ENCODE measurements at places on chromosomes 5 and 9. TPM values are rescaled to one million over a fixed set of nuclear protein-coding genes. Genes with fewer than 3 reads are reported as not detected.
A peak's percentile ranks its signal among the peaks of the same experiment; 100 is the strongest.

CDX1 gene
- total RNA-seq = not detected

C9orf153 gene
- total RNA-seq = 0.23 TPM

CAMK2A gene
- 1.5 TPM for total RNA-seq

ANKRD34B gene
- total RNA-seq = 0.35 TPM

ORM2 gene
- total RNA-seq = 3.9 TPM

DNA sequence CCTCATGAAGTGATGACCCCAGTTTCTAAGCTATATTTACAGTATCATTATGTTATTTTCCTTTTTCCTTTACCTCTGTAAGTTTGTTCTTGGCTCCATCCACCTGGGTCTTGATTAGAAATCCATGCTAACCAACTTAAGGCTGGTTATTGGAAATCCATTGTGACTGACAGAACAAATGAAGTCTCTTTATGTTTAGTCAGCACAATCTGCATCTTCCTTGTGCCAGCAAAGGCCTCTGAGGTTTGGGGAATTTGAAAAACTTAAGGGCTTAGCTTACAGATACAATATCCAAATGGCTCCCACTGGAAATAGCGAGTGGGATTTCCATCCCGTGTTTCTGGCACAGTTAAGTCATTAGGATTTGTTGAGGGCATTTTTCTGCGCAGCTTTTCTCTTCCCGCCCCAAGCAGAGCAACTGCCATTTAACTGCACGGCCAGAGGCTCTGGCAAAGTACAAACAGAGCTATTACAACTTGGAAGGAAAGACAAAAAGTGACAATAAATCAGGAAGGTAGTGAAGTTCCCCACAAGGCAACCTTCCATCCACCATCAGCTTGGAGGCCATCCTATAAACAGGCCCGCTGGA lies 64.2 kb downstream of the DCP2 start:
- no peak for DNase-seq

DNA sequence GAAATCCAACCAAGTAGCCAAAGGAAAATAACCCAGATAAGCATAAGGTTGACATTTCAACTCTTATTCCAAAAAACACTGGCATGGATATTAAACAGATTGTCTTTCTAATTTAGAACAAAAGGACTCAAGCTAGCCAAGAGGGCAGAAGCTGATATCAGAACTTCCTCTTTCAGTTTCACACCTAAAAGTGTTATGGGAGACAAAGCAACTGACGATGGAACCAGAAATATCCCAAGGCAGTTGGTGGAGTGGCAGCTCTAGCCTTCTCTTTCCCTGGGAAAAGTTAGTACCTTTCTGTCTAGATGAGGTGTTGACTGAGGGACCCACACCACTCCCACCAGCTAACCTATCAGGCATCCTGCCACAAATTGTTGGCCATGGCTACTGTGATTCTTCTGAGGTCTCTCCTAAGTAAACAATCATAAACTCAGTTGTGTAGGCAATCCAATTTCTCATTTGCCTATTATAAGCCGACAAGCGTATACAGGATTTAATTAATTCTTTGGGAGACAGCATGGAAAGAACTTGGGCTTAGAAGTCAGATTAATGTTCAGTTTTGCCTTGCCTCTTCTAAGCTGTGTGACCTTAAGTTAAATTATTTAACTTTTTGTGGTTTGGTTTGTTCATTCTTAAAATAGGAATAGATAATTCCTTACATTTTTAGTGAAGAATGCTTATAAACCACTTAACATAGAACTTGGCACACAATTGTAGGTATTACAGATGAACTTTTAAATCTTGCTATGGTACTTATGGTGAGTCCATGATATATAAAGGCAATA lies 110.9 kb upstream of the ADAMTSL1 start:
- DNase-seq = no peak

DNA sequence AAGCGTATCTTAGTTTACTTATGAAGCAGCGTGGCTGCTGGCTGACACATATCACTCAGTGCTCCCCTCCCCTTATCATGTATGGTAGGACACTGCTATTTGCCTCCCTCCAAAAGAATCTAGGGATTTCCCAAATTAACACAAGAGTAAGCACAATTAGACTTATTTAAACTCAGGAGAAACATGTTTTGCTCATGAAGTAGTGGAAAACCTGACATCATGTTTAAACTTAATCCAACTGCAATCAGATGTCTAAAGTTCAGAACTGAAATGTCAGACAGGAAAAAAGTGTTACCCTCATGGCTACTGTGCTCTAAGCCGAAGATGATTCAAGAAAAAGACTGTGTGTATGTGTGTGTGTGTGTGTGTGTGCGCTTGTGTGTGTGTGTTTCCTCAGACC lies 324.1 kb upstream of the TNC start:
- no peak for DNase-seq

GRCh38 chr9:3741729-3742128 lies 215.9 kb upstream of the RFX3 start:
- no peak for DNase-seq

DNA sequence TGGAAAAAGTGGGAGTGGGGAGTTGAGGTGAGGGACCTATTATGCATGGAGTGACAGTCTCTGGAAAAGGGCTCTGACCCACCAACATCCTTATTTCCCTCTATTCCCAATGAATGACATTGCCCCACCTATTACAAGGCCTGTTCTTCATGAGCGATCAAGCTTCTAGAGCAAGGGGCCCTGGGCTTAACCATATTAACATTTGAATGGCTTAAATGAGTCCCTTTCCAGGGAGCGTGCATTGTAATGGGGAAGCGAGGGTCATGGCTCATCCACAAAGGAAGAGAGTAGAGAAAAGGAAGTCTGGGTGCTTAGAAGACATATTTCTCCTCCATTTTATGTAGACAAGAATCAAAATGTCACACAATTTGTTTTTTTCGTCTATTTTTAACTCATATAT lies 255.5 kb downstream of the CAAP1 start:
- DNase-seq = no peak

DNA sequence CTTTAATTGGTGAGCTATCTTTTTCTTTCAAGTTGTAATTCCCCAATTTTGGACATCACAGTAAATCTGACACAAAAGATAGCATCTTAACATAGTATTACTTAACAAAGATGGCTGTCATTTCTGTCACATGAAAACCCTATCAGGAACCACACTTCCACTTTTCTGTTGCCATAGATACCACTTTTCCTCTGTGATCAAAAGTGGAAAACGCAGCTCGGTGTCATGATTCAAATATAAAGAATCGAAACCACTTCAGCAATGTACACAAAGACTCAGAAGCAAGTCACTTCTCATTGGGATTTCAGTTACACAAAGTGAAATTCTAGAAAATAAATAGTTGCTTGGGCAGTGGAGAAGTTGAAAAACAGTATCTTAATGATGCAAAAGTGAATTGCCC lies 524.9 kb upstream of the ITGA1 start:
- DNase-seq = no peak

DNA sequence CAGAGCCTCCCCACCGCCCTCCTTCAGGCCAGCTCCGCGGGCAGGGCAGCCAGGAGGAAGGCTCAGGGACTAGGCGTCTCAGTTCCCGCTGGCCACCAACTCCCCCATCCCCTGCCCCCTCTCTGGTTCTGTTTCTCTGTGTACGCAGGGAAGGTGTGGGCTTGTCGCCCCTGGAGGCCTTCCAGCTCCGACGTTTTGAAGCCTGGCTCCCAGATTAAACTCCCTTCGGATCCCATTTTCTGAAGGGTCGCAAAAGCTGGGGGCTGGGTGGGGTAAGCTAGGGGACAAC lies 346 bp downstream of the ATOX1 start:
- DNase-seq = peak; percentile 72

GRCh38 chr9:106038266-106039001 lies 344.1 kb downstream of the TMEM38B start:
- no peak for DNase-seq

DNA sequence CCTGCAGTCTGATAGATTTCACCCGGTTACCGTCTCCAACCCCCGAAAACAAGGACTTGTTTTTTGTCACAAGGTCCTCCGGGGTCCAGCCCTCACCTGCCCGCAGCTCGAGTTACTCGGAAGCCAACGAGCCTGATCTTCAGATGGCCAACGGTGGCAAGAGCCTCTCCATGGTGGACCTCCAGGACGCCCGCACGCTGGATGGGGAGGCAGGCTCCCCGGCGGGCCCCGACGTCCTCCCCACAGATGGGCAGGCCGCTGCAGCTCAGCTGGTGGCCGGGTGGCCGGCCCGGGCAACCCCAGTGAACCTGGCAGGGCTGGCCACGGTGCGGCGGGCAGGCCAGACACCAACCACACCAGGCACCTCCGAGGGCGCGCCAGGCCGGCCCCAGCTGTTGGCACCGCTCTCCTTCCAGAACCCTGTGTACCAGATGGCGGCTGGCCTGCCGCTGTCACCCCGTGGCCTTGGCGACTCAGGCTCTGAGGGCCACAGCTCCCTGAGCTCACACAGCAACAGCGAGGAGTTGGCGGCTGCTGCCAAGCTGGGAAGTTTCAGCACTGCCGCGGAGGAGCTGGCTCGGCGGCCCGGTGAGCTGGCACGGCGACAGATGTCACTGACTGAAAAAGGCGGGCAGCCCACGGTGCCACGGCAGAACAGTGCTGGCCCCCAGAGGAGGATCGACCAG lies 121.3 kb downstream of the DAB2IP start:
- DNase-seq = peak; percentile 60

DNA sequence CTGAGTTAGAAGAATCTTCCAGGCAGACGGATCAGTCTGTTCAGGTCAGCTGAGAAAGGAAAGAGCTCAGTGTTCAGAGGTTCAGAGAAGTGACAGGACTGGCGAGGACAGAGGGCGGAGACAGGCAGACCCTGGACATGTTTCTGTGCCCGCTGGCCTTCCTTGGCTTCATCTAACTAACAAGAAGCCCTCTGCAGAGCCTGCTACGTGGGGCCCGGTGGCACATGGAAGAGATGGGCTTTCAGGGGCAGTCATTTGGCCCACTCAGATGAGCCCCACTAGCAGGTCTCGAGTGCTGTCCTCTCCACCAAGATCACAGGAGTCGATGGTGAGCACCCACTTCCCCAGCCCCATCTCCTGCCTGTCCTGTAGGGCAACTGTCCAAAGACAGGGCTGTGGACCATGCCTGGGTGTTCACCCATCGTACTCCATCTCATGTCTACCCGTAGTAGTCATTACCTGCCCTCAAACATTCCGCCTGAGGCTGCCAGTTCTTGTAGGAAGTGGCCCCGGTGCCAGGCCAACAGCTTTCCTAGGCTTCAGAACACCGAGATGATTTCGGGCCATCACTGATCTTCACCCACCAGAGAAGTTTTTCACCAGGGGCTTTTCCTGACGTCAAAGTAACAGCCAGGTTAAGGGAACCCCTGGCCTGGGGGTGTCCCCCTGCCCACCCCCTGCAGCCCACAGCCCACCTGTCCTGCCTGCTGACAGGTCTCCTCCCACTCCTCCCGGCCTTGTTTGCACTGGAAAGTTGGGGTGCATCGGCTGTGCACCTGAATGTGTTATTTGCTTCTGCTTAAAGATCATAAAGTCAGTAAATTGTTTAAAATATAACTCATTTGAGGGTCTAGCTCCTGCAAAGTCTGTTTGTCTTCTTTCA lies 14.0 kb downstream of the IRX2 start:
- no peak for DNase-seq

DNA sequence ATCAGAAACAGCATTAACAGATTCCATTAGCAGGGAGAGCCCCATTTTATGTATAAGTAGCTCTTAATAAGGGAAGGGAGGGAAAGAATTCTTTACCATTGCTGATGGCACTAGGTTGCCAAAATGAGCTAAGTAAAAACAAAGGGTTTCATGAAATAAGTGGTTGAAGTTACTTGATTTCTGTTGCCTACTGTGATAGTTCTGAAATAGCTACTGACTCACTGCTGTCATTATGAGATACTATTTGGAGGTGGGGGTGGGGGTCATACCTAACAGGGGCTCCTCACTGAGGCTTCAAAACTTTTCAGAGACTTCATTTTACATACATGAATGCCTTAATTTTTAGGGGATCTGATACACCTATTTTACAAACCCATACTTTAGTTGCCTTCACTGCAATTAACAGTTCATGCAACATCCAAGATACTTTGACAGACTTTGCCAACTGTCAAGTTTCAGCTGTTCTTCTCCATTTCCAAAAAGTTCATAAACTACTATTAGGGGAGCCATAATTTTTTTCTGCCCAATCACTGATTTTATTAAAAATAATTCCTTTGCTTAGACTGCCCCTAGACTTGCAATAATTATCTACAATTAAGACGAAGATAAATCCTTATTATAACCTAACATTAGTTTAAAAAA lies 4.6 kb downstream of the HOMER1 start:
- no peak for DNase-seq

GRCh38 chr5:125868036-125868435 lies 555.2 kb upstream of the GRAMD2B start:
- DNase-seq = no peak

GRCh38 chr5:125882061-125882460 lies 541.1 kb upstream of the GRAMD2B start:
- DNase-seq = no peak

GRCh38 chr9:33452828-33453271 lies 5.5 kb upstream of the AQP3 start:
- peak; percentile 90 for DNase-seq

DNA sequence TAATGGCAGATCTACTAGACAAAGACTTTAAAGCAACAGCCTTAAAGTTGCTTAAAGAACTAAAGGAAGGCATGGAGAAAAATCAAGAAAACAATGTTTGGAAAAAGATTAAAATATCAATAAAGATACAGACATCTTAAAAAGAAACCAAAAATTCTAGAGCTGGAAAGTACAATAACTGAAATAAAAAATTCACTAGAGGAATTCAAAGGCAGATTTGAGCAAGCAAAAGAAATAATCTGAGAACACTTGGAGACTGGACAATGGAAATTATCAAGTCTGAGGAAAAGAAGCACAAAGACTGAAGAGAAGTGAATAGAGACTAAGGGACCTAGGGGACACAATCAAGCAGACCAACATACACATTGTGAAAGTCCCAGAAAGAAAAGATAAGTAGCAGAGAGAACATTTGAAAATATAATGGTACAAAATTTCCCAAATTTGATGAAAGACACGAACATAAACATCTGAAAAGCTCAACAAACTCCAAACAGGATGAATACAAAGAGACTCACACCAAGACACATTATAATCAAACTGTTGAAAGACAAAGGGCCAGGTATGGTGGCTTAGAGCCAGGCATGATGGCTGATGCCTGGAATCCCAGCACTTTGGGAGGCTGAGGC lies 26.3 kb downstream of the SIL1 start:
- DNase-seq = no peak

GRCh38 chr5:178392931-178393394 lies 160.4 kb upstream of the PHYKPL start:
- DNase-seq = peak; percentile 34
